ENCODE measurements at places on chromosomes 4 and X. TPM values are rescaled to one million over a fixed set of nuclear protein-coding genes. Genes with fewer than 3 reads are reported as not detected.

Gene SH3TC1
- 71.7 TPM for total RNA-seq

DNA sequence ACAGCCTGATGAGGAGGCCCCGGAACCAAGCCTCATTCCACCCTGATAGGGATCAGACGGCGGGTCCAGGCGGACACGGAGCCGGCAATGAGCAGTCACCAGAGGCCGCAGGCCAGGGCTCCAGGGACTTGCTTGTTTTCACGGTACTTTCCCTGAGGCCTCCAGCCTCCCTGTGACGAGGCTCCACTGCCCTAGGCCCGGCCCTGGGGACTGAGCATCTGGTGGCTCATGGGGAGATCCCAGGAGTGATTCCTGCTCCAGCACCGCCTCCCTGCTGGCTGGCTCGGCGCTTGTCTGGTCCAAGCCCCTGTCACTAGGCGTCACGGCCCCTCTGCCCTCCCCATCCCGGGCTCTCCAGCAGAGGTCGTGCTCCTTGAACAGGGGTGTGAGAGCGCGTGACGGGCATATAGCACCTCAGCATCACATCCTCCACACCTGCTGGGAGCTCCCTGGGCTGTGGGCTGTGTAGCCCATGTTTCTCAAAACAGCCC is 14.1 kb downstream of the HTRA3 start:
- H3K27me3 ChIP-seq: no peaks in the 10 kb centered on the region
- no peak overlapping the region for H3K4me3 ChIP-seq

Gene FGFBP2
- 5.6 TPM for total RNA-seq

Gene GPRIN3
- 25.2 TPM for total RNA-seq

Gene PRICKLE3
- 16.4 TPM for total RNA-seq

GRCh38 chrX:16892504-16893362 is 22.6 kb upstream of the RBBP7 start:
- no peak overlapping the region for H3K27ac ChIP-seq
- no peaks in the 10 kb centered on the region for H3K27me3 ChIP-seq
- H3K36me3 ChIP-seq: no peaks in the 10 kb centered on the region
- H3K4me3 ChIP-seq: no peak overlapping the region

GRCh38 chrX:41824551-41824950 is 98.8 kb downstream of the CASK start:
- no peaks in the 10 kb centered on the region for H3K36me3 ChIP-seq
- no peaks in the 10 kb centered on the region for H3K27me3 ChIP-seq
- DNase-seq: no peak
- no peak overlapping the region for H3K4me3 ChIP-seq

- no peaks in the 10 kb centered on the region for H3K36me3 ChIP-seq
- no peaks in the 10 kb centered on the region for H3K4me1 ChIP-seq
- no peak for DNase-seq
Observed at GRCh38 chrX:6120329-6120728, 108.3 kb downstream of the NLGN4X start.

DNA sequence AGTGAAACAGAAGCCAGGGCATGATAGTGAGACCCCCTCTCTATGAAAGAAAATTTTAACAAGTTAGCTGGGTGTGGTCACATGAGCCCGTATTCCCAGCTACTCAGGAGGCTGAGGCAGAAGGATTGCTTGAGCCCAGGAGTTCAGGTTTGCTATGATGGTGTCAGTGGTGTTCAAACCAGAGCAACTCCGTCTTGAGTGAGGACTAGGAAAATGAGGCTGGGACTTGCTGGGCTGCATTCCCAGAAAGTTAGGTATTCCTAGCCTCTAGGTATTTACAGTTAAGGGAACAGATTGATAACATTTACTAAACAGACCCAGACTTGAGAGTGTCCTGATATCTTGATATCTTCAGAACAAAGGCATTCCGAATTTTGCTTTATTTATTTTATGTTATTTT is 37.0 kb upstream of the NOCT start:
- no peak for DNase-seq
- H3K4me1 ChIP-seq: peaks cover 28% of the 10 kb centered on the region
- H3K27ac ChIP-seq: no peak overlapping the region
- no peaks in the 10 kb centered on the region for H3K27me3 ChIP-seq
- no peak overlapping the region for H3K4me3 ChIP-seq

- H3K36me3 ChIP-seq: no peaks in the 10 kb centered on the region
- no peak for DNase-seq
- peaks cover 34% of the 10 kb centered on the region for H3K4me1 ChIP-seq
- H3K4me3 ChIP-seq: no peak overlapping the region
- H3K27me3 ChIP-seq: no peaks in the 10 kb centered on the region
Observed at GRCh38 chr4:101102114-101102742, 245.1 kb downstream of the PPP3CA start.

Gene RAP1GDS1
- total RNA-seq: 39.1 TPM

Gene OCIAD1
- 101 TPM for total RNA-seq

Gene TCEAL8
- 42.9 TPM for total RNA-seq

Gene CXCL10
- 3.3 TPM for total RNA-seq

GRCh38 chr4:186366326-186366725 is 100.3 kb downstream of the F11 start:
- no peaks in the 10 kb centered on the region for H3K36me3 ChIP-seq
- H3K4me3 ChIP-seq: no peak overlapping the region
- DNase-seq: no peak
- no peaks in the 10 kb centered on the region for H3K27me3 ChIP-seq
- H3K27ac ChIP-seq: no peak overlapping the region

Gene TEC
- total RNA-seq: 7.7 TPM

Gene ANXA10
- not detected for total RNA-seq

DNA sequence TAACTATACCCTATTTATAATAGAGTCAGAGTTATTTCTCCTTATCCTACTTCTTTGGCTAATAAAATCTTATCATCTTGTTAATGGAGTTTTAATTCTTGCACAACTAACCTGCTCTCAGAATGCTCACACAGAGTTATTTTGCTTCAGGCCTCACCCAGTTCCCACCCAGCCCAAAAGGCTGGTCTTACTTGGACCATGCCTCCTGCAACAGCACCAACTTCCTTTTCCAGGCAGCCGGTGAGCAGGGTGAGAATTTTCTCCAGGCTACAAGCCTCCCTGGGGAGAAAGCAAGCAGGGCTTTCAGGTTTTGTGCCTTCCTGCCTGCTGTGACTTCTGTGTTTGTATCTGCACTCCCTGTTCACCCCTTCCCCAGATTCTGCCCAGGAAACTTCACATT is 29.1 kb upstream of the BANK1 start:
- H3K27ac ChIP-seq: no peak overlapping the region
- H3K27me3 ChIP-seq: no peaks in the 10 kb centered on the region
- H3K36me3 ChIP-seq: no peaks in the 10 kb centered on the region
- no peak for DNase-seq
- H3K4me3 ChIP-seq: no peak overlapping the region
- H3K4me1 ChIP-seq: no peaks in the 10 kb centered on the region

DNA sequence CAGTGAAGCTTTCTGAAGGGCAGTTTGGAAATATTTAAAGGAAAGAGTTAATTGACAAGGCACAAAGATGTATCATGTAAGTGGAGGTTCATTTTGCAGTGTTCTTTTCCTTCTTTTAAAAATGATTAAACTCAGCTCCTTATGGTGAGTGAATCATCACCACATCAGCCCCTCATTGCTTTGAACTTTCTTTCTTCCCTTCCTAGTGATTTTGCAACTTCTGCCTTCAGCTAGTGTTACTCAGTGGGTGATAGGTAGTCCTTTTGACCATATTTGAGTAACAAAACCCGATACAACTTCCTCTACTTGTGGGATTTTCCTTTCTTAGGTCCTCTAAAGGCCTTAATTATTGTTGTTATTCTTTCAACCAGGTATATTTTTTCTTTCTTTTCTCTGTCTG is 8.2 kb downstream of the ZCCHC4 start:
- no peak overlapping the region for H3K27ac ChIP-seq
- no peaks in the 10 kb centered on the region for H3K4me1 ChIP-seq
- H3K4me3 ChIP-seq: no peak overlapping the region
- H3K27me3 ChIP-seq: no peaks in the 10 kb centered on the region
- DNase-seq: no peak

DNA sequence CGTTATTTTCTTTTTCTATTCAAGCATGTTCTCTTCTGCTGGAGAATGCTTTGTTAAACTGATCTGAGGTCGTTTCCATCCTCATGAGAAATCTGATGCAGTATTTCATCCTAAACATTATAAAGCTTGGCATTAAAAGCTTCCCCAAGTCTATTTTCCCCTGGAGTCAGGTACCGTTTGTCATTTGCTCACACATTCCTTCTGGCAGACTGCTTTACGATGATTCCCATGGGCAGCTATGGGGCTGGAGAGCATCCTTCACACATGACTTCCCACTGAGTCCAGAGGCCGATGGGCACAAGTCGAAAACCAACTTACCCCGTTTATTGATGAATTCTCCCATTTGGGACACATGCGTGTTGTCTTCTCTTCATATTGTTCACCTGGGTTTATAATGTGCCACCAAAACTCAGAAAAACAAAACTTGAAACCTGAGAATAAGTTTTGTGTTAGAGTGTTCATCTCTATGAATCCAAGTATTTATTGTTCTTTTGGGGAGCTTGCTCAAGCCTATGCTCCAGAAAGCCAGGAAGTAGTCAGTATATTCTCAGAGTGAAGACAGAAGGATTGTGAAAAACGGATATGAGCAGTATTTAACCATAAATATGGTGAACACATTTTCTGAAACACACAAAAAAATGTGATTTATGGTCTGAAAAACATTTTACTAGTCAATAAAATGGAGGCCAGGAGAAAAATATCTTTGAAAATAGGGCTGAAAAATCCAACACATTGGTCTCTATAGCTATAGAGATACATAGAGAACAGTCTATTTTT is 298.8 kb upstream of the NOCT start:
- no peaks in the 10 kb centered on the region for H3K27me3 ChIP-seq
- no peak for DNase-seq
- no peak overlapping the region for H3K27ac ChIP-seq
- H3K4me1 ChIP-seq: no peaks in the 10 kb centered on the region

DNA sequence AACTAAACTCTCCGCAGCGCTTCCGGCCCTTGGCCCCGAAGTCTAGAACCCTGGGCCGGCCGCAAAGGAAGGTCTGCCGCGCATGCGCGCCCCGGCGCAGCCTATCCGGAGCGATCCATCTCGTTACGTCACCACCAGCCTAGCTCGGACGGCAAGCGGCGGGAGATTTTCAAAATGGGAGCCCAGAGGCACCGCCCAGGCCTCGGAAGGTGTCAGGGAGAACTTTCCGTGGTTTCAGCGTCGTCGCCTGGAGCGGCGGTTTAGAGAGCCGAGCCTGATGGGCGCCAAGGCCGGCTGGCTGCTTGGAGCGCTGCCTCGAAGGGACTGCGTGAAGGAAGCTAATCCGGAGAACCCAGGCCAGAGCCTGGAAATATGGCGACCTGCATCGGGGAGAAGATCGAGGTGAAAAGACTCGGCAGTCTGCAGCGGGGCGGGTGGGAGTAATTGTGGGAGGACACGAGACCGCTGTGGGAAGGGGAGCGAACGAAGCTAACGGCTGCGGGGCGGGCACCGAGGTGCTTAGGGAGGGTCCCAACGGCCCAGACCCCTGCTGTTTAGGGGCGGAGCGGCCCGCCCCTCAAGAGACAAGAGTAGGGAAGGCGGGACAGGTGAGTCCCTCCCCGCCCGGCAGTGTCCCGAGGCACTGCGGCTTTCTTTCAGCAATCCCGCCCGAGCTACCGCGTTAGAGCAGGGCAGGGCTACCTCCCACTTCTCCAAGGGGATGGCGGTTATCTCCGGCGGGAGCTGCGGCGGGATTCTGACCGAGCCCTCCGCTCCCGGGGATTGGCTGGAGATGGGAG is at the start of gene PLK4:
TSS of gene PLK4 (plus strand) at position 131 of the 800 bp plus-strand sequence. CDS start at position 373, 242 bp downstream.
- H3K4me3 ChIP-seq: peak within 1 kb of the TSS; percentile 87
- peak; percentile 97 for DNase-seq
- peak within 1 kb of the TSS; percentile 79 for H3K27ac ChIP-seq
- no peaks in the 10 kb centered on the region for H3K27me3 ChIP-seq

Gene TLR2
- total RNA-seq: 94.0 TPM

Gene ATP1B4
- not detected for total RNA-seq

GRCh38 chr4:15198070-15198727 is 195.9 kb downstream of the CPEB2 start:
- no peaks in the 10 kb centered on the region for H3K4me1 ChIP-seq
- H3K36me3 ChIP-seq: no peaks in the 10 kb centered on the region
- no peak overlapping the region for H3K27ac ChIP-seq
- H3K27me3 ChIP-seq: no peaks in the 10 kb centered on the region
- DNase-seq: no peak

Gene ZNF157
- total RNA-seq: 0.23 TPM

Gene PFKFB1
- not detected for total RNA-seq
